ENCODE measurements at places on chromosomes 2 and 18. TPM values are rescaled to one million over a fixed set of nuclear protein-coding genes. Genes with fewer than 3 reads are reported as not detected.

Gene DSG2
- total RNA-seq = 0.21 TPM

Gene COLEC11
- 2.5 TPM for total RNA-seq

Gene HRH4
- 0.50 TPM for total RNA-seq

Gene ESPNL
- 0.96 TPM for total RNA-seq

Gene CYTIP
- total RNA-seq = 1.3 TPM

Gene CXCR1
- total RNA-seq = 0.82 TPM

Gene SCN1A
- 146 TPM for total RNA-seq

Gene GALNT14
- 7.9 TPM for total RNA-seq

Gene EPB41L3
- total RNA-seq = 328 TPM

Gene GALNT13
- 12.8 TPM for total RNA-seq

Gene CFAP221
- 32.5 TPM for total RNA-seq

Gene CNTNAP5
- total RNA-seq = 67.6 TPM

Gene ACTR1B
- total RNA-seq = 150 TPM

Gene CCDC148
- 11.2 TPM for total RNA-seq

Gene AGXT
- total RNA-seq = not detected

Gene LIPG
- total RNA-seq = 1.6 TPM

Gene NTSR2
- 21.8 TPM for total RNA-seq

Gene TMEM127
- total RNA-seq = 58.3 TPM

Gene TDRD15
- not detected for total RNA-seq

Gene LCLAT1
- total RNA-seq = 12.2 TPM

Gene SLC9A2
- 2.8 TPM for total RNA-seq

Gene CFC1
- 3.6 TPM for total RNA-seq

Gene DSC2
- total RNA-seq = 4.6 TPM

Gene BCS1L
- total RNA-seq = 21.5 TPM

Gene SPP2
- not detected for total RNA-seq

Gene ITSN2
- 71.6 TPM for total RNA-seq

Gene SCN7A
- 5.8 TPM for total RNA-seq

Gene BAZ2B
- total RNA-seq = 153 TPM

Gene TFCP2L1
- total RNA-seq = 1.3 TPM

Gene KIF3C
- total RNA-seq = 201 TPM

Gene TWIST2
- total RNA-seq = 2.2 TPM

Gene DCAF17
- 32.1 TPM for total RNA-seq

Gene MAPRE3
- 233 TPM for total RNA-seq

Gene THSD7B
- total RNA-seq = 1.7 TPM

Gene ACTG2
- total RNA-seq = 5.7 TPM

Gene IL36B
- not detected for total RNA-seq

Gene C18orf54
- 8.5 TPM for total RNA-seq

Gene LRRTM1
- total RNA-seq = 23.8 TPM

Gene UGT1A4
- not detected for total RNA-seq

Gene SH2D6
- total RNA-seq = 2.8 TPM

Gene STAM2
- total RNA-seq = 32.2 TPM

Gene CRYBA2
- total RNA-seq = 2.2 TPM

Gene SNTG2
- total RNA-seq = 3.9 TPM

Gene CPLX4
- not detected for total RNA-seq

Gene RPRM
- 5.1 TPM for total RNA-seq

Gene PRKAG3
- not detected for total RNA-seq

Gene AGFG1
- total RNA-seq = 114 TPM

Gene NPAS2
- total RNA-seq = 58.8 TPM

Gene ZBTB7C
- 11.2 TPM for total RNA-seq

Gene AQP12B
- total RNA-seq = not detected

Gene RESP18
- total RNA-seq = 1.8 TPM

Gene CBLN2
- total RNA-seq = 118 TPM

Gene PLCD4
- 9.3 TPM for total RNA-seq

Gene MYCN
- 4.1 TPM for total RNA-seq

Gene CIB4
- not detected for total RNA-seq

Gene EVA1A
- not detected for total RNA-seq

Gene ZC3H15
- total RNA-seq = 55.2 TPM

Measured in dorsolateral prefrontal cortex (tissue), 122 donors.